HepG2 (cell line): ENCODE measurements at places on chromosomes 13 and 19. TPM values are rescaled to one million over a fixed set of nuclear protein-coding genes. Genes with fewer than 3 reads are reported as not detected.

DNA sequence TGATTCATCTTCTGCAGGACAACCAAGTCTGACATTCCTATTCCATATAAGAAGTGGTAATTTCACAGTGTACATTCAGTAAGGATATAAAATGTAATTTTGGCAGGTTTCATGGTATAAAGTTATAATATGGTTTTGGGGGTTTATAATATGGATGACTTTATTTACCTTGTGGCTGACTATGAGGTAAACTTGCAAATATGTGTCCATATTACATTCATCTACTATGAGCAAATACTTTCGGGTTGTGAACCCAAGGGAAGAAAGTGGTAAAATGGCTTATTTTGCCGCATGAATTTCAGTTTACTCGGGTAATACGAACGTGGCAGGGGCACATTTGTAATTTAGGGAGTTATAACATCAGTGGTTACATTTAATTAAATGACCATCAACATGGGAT lies 86.7 kb upstream of the TNFSF11 start:
- no peak for DNase-seq

DNA sequence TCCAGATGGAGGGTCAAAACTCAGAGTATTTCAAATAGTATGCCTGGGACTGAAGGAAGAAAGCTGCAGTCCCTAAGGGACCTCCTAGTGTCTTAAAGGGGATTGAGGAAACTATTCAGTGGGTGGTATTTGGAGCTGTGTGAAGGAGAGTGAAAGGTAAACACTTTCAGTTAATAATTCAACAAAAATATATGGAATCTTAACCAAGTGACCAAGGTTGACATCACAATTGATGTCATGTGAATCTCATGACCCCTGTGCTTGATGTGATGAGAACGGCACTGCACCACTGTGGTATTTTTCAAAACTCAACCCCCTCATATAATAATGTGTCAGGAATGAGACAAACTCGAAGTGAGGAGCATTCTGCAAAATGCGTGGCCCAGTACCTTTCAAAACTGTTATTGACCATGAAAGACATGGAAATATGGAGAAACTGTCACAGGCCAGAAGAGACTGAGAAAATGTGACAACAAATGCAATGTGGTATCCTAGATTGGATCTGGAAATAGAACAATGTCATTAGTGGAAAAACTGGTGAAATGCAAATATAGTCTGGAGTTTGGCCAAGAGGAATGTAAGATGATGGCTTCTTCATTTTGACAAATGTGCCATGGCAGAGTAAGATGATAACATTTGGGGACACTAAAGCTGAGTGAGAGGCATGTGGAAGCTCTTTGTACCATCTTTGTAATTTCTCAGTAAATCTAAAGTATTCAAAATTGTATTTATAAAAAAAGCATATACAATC lies 553.9 kb downstream of the RFC3 start:
- no peak for DNase-seq

GRCh38 chr19:7870571-7871436 lies 3.4 kb downstream of the PRR36 start:
- DNase-seq: peak; percentile 93

DNA sequence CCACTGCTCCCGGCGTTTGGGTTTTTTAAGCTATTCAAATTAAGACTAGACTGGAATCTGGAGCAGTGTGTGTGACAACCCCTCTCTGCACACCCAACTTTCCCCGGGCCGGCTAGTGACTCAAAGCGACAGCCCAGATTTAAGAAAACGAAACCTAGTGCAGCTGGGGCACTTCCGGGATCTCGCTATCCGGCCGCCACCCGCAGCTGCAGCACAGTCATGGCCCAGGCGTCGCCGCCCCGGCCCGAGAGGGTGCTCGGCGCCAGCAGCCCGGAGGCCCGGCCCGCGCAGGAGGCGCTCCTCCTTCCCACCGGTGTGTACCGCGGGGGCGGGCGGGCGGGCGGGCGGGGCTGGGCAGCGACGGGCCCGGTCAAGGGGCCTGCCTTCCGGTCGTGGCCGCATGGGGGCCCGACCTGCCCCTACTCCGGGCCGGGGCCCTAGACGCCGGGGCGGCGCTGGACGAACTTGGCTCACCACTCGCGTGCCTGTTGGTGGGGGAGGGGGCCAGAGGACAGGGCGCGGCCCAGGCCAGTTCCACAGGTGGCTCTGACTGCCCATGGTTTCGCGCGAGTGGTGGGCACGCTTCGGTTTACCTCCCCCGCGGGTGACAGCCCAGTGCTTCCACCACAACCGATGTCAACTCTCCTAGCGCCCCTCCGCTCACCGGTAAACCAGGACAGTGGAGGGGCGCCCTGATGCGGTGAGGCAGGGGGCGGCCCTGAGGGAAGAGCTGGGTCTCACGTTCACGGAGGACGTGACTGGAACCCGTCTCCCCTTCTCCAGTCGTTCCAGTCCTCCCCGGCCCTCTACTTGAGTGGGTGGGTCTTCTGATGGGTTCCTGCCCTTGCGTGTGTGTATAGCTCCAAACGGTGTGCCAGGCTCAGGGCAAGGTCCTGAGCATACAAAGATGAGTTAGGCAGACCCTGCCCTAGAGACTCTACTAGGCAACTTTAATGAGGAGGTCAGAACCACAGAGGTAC lies at the start of gene PHF11:
Gene PHF11 (plus strand): TSS at position 171 of the 980 bp plus-strand sequence. CDS start 49 bp downstream, at position 220.
- DNase-seq: peak; percentile 63

DNA sequence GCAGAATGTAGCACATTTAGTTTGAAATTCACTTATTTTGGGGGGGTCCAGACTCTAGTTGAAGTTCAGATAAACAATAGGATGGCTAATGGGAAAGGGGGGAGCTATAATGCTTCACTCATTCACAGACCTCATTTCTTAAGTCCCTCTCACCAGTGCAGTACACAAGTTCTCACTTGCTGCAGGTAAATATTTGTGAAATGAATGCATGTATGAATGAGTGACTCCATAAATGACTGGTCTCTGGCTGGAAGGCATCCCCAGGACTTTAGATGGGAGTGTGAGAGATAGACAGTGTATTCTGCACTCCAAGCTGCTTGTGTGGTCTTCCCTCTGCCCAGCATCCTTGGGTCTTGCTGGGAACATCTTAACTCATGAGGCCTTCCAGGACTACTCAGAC lies 169.2 kb downstream of the ZIC5 start:
- DNase-seq: no peak

DNA sequence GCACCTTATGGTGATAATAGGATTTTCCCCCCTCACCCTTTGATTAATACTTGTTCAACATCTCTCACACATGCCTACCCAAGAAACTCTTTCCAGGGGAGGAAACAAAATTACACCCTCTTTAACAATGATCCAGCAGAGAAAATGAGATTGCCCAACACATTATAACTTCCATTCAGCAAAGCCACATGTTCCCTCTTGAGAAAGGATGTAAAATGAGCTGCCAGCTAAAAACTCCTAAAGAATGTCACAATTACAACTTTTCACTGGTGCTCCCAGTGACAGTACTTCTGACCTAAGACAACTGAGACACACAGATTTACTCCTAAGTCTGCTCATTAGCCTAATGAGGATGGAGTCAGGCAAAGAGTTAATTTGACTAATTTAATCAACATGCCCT lies 621.4 kb downstream of the DIAPH3 start:
- no peak for DNase-seq

- no peak for DNase-seq
Observed at GRCh38 chr13:103663996-103664395, 597.8 kb upstream of the SLC10A2 start.

DNA sequence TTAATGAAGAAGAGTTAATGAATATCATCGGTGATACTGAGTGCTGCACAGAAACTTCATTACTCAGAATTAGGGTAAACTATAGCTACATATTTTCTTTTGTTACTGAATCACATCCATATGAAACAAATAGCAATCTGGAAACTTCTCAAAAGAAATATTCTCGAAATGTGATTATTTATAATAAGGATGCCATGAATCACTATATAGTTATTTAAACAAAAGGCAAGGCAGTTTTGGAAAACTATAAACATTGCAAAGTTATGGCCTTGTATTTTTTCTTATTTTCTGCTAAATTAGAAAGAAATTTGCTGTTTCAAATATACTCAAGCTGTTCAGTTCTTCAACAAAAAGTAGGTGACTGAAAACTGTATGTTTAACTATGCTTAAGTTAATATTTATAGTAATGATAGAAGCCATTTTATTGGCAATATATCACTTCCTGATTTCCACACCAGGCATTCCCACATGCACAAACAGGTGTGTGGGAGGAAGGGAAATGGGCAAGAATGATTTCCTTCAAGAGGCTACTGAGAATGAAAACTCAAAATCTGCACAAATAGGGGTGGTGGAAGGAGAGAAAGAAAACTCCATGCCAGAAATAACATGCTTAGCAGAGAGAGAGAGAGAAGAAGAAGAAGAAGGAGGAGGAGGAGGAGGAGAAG lies 74.5 kb upstream of the FRY start:
- DNase-seq: no peak

The NXNL1 gene
- not detected in 2 replicates for total RNA-seq

The THAP8 gene
- 1.4 and 1.7 TPM in 2 replicates for total RNA-seq

The NLRP9 gene
- total RNA-seq: not detected in 2 replicates

The CASP14 gene
- not detected in 2 replicates for total RNA-seq

The TMEM221 gene
- 0.55 and 0.77 TPM in 2 replicates for total RNA-seq

The DENND1C gene
- total RNA-seq: 0.04 TPM in 1 of 2 replicates, not detected in the other

The PNMA8A gene
- total RNA-seq: 0.44 and 0.51 TPM in 2 replicates

The ZNF726 gene
- total RNA-seq: not detected in 2 replicates
